ENCODE measurements at places on chromosomes 1 and 21.

GRCh38 chr1:184827600-184828368 is 73.1 kb upstream of the EDEM3 start:
- no peak for DNase-seq

GRCh38 chr21:44444286-44444931 is 10.9 kb upstream of the LRRC3 start:
- no peak for DNase-seq

DNA sequence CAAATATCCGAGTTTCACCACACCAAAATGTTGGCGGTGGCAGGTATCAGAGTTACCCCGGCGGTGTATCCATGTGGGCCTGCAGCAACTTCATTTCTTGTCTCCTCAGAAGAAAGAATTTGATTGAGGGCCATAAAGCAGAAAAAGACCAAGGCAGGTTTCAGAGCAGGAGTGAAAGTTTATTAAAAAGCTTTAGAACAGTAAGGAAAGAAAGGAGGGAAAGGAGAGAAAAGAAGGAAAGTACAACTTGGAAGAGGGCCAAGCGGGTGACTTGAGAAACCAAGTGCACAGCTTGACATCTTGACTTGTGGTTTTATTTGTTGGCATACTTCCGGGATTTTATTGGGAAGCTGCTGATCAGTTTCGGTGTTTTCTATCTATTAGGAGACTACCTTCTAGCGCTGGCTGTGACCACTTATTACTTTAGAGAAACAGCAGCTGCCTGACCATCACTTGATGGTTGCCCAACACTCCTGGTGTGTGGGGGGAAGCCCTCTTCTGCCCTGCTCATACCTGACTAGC is 75.5 kb upstream of the RAB3GAP2 start:
- no peak for DNase-seq

DNA sequence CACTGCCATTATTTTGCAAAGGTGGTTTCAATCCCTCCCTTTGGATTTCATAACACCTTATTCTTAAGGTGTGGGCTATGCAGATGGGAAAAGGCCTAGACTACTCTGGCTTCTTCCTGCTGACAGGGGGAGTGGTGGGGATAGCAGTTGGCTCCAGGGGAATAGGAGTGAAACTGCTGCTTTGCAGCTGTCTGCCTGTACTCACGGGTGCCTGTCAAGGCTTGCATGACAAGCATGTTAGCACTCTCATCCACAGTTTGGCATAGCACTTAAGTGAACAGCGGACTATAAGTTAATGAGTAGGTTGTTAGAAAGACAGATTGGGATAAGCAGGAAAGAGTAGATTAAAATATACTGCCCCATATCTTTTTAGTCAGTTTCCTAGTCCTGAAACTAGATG is 287.5 kb upstream of the DAB1 start:
- DNase-seq, result no peak

- DNase-seq, result peak; percentile 23
Observed at GRCh38 chr21:33332143-33332542, 7.4 kb downstream of the IFNAR1 start.

GRCh38 chr1:234827181-234827580 is 217.2 kb upstream of the IRF2BP2 start:
- DNase-seq, result no peak

DNA sequence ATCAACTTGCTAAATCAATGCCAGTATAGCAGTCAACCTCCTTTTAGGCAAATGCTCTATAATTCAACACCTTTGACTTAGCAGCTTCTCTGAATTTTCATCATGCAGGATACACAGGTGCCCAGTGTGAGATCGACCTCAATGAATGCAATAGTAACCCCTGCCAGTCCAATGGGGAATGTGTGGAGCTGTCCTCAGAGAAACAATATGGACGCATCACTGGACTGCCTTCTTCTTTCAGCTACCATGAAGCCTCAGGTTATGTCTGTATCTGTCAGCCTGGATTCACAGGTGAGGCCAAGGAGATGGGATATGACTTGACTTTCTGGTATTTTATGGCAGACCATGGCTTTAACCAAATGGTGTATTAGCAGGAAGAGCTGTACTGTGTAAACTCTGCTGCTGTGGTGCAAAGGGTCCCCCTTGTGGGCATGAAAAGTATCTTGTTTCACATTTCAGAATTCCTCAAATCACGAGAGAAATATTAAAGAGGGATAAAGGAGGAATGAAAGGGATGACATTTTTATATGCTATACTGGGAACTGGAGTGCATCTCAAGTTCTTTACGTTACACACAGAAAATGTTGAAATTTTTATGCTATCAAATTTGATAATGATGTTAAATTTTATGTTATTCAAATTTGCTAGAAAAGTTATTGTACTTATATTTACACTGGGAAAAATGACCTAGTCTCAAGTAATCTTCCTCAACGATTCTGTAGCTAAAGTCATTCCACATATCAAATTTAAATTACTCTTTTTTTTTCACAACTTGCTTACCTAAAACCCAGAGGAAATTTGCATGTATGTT is 88.9 kb downstream of the CRB1 start:
- peak; percentile 29 for DNase-seq

GRCh38 chr1:40817791-40818263 is 34.2 kb downstream of the KCNQ4 start:
- no peak for DNase-seq

DNA sequence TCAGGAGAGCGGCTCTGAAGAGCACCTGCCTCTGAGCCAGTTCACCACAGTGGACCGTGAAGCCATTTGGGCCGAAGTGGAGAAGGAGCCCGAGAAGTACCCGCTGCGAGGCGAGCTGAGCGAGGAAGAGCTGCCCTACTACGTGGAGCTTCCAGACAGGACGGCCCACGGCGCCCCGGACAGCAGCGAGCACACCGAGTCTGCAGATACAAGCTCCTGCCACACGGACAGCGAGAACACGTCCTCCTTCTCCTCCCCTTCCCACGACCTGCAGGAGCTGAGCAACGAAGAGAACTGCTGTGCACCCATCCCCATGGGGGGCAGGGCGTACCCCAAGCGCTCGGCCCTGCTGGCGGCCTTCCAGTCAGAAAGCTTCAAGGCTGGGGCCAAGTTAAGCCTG is 74.9 kb upstream of the MORC3 start:
- DNase-seq, result no peak

DNA sequence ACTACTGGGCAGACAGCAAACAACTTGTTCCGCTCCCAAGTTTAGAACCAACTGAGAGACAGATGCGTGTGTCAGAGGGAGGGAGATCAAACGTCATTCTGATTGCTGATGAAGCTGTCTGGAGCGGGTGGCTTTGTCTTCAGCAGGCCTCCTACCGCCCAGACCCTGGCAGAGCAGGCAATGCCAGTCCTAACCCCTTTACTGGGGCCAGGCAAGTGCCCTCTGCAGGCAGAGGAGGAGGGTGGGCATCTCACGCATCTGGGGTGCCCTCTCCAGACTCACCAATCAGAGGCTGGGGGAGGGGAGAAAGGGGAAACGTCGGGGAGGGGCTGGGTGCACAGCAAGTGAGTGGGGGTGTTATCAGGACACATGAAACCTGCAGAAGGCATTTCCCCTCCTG is 126.6 kb downstream of the ACTL8 start:
- DNase-seq, result no peak

GRCh38 chr1:6208723-6209660 is 3.1 kb downstream of the RNF207 start:
- peak; percentile 13 for DNase-seq

- DNase-seq, result no peak
Observed at GRCh38 chr1:17916702-17917101, 161.6 kb downstream of the ACTL8 start.

- no peak for DNase-seq
Observed at GRCh38 chr1:108000620-108001111, 35.7 kb upstream of the VAV3 start.

GRCh38 chr1:162956922-162957321 is 95.9 kb upstream of the CCDC190 start:
- no peak for DNase-seq

DNA sequence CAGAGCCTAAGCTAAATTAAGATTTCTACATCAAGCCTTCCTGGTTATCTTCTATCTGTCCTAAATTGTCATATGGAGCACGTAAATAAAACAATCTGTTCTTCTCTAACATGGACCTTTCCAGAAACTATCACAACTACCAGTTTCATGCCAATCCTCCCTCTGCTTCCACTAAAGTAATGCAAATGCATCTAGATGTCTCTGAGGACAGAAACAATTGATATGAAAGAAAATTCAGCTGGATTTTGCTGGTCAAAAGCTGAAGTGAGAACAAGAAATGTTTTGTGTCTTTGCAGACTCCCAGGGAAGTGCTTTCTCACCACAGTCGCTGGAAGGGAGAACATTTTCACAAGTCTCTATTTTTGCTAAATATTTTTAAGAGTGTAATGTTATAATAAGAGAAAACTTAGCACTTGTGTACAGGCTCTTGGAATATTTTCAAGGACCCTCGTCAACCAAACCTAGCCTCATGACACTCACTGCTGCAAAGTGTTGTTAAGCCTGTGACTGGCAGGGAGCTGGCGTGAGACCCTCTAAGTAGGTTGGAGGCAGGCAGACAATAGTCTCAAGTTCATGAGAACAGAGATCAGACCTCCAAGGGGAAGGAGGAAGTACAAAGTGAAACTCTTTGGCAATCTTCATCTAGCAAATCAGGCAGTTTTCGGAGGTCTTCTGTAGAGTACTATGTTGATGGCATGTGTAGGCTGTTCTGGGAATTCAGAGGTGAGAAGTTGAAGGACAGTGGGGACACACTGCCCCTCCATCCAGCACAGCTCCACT is 38.8 kb downstream of the DNASE2B start:
- DNase-seq, result no peak

- DNase-seq, result no peak
Observed at GRCh38 chr1:24855474-24855873, 74.6 kb downstream of the RUNX3 start.

GRCh38 chr1:35544976-35545375 is 12.2 kb downstream of the KIAA0319L start:
- peak; percentile 74 for DNase-seq

DNA sequence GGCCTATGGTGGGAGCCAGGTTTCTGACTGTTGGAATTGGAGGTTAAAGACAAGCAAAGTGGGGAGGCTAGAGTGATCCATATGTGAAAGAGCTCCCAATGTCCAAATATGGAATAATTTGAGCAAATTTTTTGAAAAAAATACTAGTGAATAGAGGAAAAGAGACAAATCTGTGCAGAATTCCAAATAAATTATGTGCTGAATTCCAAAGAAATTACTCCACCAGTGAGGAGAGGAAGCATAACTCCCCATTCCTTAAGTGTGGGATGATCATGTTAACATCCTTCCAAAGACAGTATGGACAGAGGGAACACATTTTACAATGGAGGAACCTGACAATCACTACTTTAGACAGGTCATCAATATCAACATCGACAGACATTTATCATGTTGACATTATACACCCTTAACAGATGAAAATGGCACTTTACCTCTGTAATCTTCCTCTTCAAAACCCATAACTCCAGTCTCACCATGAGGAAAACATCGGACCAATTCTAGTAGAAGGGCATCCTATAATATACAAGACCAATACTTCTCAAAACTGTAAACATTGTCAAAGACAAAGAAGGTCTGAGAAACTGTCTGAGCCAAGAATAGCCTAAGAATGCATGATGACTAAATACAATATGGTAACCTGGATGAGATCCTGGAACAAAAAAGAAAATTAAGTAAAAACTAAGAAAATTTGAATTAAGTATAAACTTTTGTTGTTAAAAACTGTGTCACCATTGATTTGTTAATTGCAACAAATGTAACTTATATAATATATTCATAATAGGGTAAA is 71.5 kb upstream of the RGS4 start:
- DNase-seq, result no peak

- DNase-seq, result no peak
Observed at GRCh38 chr1:212595229-212595628, 13.3 kb upstream of the ATF3 start.

DNA sequence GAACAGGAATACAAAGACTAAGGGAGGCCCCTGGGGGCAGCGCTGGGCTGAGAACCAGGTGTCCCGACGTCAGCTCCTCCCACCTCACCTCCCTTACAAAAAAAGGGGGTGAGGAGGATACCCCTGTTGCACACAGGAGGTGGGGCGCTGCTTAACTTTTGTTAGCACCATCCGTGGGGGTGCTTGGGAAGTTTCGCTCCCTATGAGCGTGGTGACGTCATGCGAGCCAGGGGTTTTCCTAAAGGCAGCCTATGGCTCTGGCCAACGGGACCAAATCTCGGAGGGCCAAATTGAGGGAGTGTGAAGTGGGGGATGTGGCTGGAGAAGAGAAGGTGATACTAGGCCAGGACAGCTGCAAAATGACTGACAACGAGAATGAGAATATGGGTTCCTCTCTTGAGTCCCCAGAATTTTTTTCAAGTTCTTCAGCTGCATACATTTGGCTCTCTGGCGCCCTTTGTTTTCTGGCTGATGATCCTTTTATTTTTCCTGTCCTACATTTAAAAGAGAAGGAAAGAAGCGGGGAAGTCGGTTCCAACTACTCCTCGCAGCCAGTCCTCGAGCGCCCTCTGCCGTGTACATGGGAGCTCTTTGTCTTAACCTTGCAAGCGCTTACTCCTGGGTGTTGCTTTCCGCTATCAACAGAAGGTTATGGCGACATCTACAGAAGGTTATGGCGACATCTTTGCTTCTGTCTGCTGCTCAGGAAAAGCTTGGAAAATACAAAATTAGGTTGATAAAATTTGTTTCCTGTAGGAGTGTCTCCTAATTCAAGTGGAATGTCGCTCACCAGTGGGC is 48.0 kb upstream of the ZC3H11B start:
- DNase-seq, result peak; percentile 68

GRCh38 chr1:178020968-178021640 is 51.2 kb upstream of the SEC16B start:
- DNase-seq, result no peak

Measured in activated naive CD4-positive, alpha-beta T cell treated with anti-CD3 and anti-CD28 coated beads for 36 hours (primary cell).